ENCODE measurements at places on chromosomes 11 and 22.

GRCh38 chr11:117395476-117395875, 67.8 kb downstream of the CEP164 start:
- no peak for DNase-seq

- DNase-seq = no peak
Observed at GRCh38 chr22:30340911-30341685, 14.4 kb upstream of the TBC1D10A start.

GRCh38 chr11:132131961-132132360, 761.5 kb downstream of the NTM start:
- DNase-seq = no peak

DNA sequence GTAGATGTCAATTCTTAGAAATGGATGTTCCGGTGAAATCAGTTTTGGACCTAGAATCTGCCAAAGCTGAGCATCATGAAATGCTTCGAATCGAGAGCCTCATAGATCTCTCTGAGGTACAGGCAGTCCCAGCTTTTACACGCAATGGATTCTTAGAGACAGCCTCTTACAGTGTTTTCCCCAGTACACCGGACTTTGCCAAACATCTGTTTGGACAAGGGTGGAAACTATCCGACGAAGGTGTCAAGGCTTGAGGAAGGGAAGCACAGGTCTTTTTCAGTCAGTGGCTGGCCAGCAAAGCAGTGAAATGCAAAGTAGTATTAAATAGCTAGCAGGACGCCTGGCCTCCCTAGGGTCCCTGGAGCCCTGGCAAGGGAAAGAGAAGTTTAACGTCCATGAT, 4.9 kb downstream of the GRK3 start:
- DNase-seq = no peak

GRCh38 chr11:1036303-1036923, at the start of gene MUC6:
Gene MUC6, minus strand, starts transcription at chr11:1036718. Its CDS starts 63 bp downstream, at chr11:1036655.
- DNase-seq = no peak

DNA sequence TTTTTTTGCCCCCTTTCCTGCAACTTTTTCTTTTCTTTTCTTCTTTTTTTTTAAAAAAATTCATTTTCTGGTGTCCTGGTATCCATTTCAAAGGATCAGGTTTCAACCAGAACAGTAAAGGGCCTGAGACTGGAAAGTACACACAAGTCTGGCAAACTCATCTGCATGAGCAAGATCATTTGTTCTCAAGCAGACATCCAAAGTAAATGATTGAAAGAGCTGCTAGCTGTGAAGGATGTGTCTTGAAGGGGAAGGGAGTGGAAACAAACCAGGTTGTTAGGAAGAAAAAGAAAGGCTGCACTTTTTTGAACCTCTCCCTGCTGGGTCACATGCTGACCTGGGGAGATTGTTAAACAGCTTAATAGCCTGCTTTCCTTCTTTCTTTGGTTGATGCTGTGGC, 5.3 kb downstream of the YAP1 start:
- DNase-seq = no peak

All from activated naive CD4-positive, alpha-beta T cell treated with anti-CD3 and anti-CD28 coated beads for 36 hours (primary cell).